Epithelial cell of alveolus of lung (primary cell): ENCODE measurements at places on chromosomes 11 and 22. TPM values are rescaled to one million over a fixed set of nuclear protein-coding genes. Genes with fewer than 3 reads are reported as not detected.

Gene JAML
- not detected in 2 replicates for total RNA-seq

Gene ADAMTS15
- 1.4 and 20.4 TPM in 2 replicates for total RNA-seq

Gene NELL1
- not detected in 2 replicates for total RNA-seq

Gene MIOX
- not detected in 2 replicates for total RNA-seq

Gene FADS3
- total RNA-seq = 24.4 and 71.2 TPM in 2 replicates

Gene MMP7
- 2.5 TPM in 1 of 2 replicates, not detected in the other for total RNA-seq

Gene TTC12
- 8.9 and 10.3 TPM in 2 replicates for total RNA-seq

Gene OR5B21
- not detected in 2 replicates for total RNA-seq

Gene SPA17
- total RNA-seq = 15.3 and 16.3 TPM in 2 replicates

Gene CCDC81
- 0.08 and 0.52 TPM in 2 replicates for total RNA-seq

Gene MRGPRE
- total RNA-seq = not detected in 2 replicates

Gene PARVG
- total RNA-seq = not detected in 2 replicates

Gene MISFA
- not detected in 2 replicates for total RNA-seq

Gene SUSD2
- 8.9 and 9.1 TPM in 2 replicates for total RNA-seq

Gene DNAJB7
- total RNA-seq = not detected in 2 replicates

Gene VSIG10L2
- not detected in 2 replicates for total RNA-seq

Gene HOATZ
- under 0.01 TPM in 1 of 2 replicates, not detected in the other for total RNA-seq

Gene CPT1B
- total RNA-seq = 0.52 and 3.8 TPM in 2 replicates

Gene CARD10
- total RNA-seq = 3.4 and 15.0 TPM in 2 replicates

Gene B4GAT1
- 46.4 and 72.1 TPM in 2 replicates for total RNA-seq

Gene POLA2
- 11.7 and 18.0 TPM in 2 replicates for total RNA-seq

Gene CRYBB2
- not detected in 2 replicates for total RNA-seq

Gene APOL1
- 2.3 and 3.2 TPM in 2 replicates for total RNA-seq

Gene HEPN1
- not detected in 2 replicates for total RNA-seq

Gene OR8B8
- total RNA-seq = not detected in 2 replicates

Gene CACNA1I
- total RNA-seq = under 0.01 and 0.16 TPM in 2 replicates

Gene MTCH2
- 61.4 and 64.6 TPM in 2 replicates for total RNA-seq

Gene ALKBH3
- 31.7 and 32.2 TPM in 2 replicates for total RNA-seq

Gene TREH
- not detected in 2 replicates for total RNA-seq
